ENCODE measurements at places on chromosomes 13 and 19. TPM values are rescaled to one million over a fixed set of nuclear protein-coding genes. Genes with fewer than 3 reads are reported as not detected.

- H3K27me3 ChIP-seq: no peaks in the 10 kb centered on the region
- DNase-seq: no peak
- no peak overlapping the region for H3K4me3 ChIP-seq
- H3K36me3 ChIP-seq: no peaks in the 10 kb centered on the region
Measured at GRCh38 chr13:103168901-103169508, 102.8 kb upstream of the SLC10A2 start.

DNA sequence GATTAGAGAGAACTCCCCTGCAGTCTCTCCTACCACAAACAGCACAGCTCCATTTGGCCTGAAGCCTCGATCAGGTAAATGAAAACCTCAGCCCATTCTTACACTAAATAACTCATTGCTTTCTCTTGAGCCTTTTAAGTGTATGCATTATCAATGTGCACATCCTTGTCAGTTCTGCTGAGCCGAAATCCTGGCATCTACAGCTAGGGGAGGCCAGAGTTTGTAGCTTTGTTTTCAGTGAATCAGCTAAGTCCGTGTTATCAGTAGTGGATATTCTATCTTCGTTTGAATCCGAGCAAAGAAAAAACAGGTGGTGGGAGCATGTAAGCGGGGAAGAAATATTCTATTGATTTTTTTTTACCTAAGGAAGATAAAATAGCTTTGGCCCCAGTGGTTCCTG is 84.4 kb downstream of the ESD start:
- H3K4me3 ChIP-seq: no peak overlapping the region
- no peak for DNase-seq
- H3K27me3 ChIP-seq: no peaks in the 10 kb centered on the region
- peaks cover 5% of the 10 kb centered on the region for H3K36me3 ChIP-seq
- H3K27ac ChIP-seq: no peak overlapping the region

DNA sequence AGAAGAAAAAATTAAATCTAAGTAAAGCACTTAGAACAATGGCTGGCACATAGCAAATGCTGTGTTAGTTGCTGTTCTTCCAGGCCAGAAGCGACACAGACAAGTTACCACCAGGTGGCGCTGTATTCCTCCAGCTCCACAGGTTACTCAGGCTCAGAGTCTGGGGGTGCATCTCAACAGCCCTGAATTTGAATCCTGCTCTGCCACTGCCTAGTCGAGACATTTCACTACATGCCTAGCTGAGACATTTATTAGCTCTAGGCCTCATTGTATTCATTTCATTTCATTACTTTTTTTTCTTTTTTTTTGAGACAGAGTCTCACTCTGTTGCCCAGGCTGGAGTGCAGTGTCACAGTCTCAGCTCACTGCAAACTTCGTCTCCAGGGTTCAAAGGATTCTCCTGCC is 16.4 kb upstream of the CYP2B6 start:
- H3K27me3 ChIP-seq: no peaks in the 10 kb centered on the region
- no peak overlapping the region for H3K4me3 ChIP-seq
- H3K36me3 ChIP-seq: no peaks in the 10 kb centered on the region
- no peaks in the 10 kb centered on the region for H3K4me1 ChIP-seq

DNA sequence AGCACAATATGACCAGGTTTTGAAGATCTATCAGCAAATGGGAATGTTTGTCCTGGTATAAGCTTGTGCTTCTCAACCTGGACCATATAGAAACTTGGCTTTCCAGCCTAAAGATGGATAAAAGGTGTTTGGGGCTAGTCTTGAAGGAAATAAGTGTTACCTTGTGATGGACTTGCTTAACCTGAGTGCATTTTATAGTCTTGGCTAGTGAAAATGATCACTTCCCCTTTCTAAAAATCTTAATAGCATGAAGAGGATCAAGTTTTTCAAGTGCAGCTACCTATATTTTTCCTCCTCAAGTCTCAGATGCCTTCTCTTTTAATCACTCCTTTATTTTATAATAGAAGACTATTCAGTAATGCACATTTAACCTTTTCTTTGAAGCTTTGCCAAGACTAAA is 919.8 kb upstream of the SLITRK1 start:
- no peaks in the 10 kb centered on the region for H3K4me1 ChIP-seq
- H3K4me3 ChIP-seq: no peak overlapping the region
- H3K27me3 ChIP-seq: no peaks in the 10 kb centered on the region
- no peaks in the 10 kb centered on the region for H3K36me3 ChIP-seq
- H3K27ac ChIP-seq: no peak overlapping the region
- no peak for DNase-seq

GRCh38 chr13:48146122-48146521 is 51.2 kb upstream of the MED4 start:
- H3K27me3 ChIP-seq: no peaks in the 10 kb centered on the region
- H3K27ac ChIP-seq: no peak overlapping the region
- no peak for DNase-seq
- no peaks in the 10 kb centered on the region for H3K4me1 ChIP-seq

- no peaks in the 10 kb centered on the region for H3K27me3 ChIP-seq
- H3K4me3 ChIP-seq: no peak overlapping the region
- no peaks in the 10 kb centered on the region for H3K36me3 ChIP-seq
- no peaks in the 10 kb centered on the region for H3K4me1 ChIP-seq
Measured at GRCh38 chr19:47330466-47330869, 1.5 kb upstream of the C5AR2 start.

DNA sequence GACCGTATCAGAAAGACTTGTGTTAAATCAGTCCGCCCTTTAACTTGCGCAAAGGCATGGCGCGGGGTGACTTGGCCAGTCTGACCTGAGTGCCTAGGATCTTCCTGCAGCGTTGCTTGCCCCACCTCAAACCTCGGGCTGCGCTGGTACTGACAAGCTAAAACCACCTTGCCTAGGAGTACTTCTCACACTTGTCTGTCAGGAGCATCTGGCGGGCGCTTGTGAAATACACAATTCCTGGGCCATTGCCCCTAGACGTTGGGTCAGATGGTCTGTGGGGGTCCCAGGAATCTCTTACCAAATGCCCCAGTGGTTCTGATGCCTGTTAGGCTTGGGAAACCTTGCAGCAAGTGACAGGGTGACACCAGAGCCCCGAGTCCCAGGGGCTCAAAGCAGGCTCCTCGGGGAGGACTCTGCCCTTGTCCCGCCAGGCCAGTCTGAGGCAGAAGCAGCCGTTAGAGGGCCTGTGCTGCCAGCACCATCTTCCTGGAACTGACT is 12.9 kb downstream of the CEBPG start:
- no peaks in the 10 kb centered on the region for H3K36me3 ChIP-seq
- H3K4me1 ChIP-seq: no peaks in the 10 kb centered on the region
- no peak overlapping the region for H3K27ac ChIP-seq
- H3K27me3 ChIP-seq: no peaks in the 10 kb centered on the region

GRCh38 chr19:28137772-28138171 is 1075.2 kb downstream of the UQCRFS1 start:
- no peaks in the 10 kb centered on the region for H3K4me1 ChIP-seq
- DNase-seq: no peak
- H3K4me3 ChIP-seq: no peak overlapping the region

- H3K27me3 ChIP-seq: no peaks in the 10 kb centered on the region
- no peak for DNase-seq
- H3K36me3 ChIP-seq: no peaks in the 10 kb centered on the region
Measured at GRCh38 chr13:71752775-71753513, 114.1 kb downstream of the DACH1 start.

DNA sequence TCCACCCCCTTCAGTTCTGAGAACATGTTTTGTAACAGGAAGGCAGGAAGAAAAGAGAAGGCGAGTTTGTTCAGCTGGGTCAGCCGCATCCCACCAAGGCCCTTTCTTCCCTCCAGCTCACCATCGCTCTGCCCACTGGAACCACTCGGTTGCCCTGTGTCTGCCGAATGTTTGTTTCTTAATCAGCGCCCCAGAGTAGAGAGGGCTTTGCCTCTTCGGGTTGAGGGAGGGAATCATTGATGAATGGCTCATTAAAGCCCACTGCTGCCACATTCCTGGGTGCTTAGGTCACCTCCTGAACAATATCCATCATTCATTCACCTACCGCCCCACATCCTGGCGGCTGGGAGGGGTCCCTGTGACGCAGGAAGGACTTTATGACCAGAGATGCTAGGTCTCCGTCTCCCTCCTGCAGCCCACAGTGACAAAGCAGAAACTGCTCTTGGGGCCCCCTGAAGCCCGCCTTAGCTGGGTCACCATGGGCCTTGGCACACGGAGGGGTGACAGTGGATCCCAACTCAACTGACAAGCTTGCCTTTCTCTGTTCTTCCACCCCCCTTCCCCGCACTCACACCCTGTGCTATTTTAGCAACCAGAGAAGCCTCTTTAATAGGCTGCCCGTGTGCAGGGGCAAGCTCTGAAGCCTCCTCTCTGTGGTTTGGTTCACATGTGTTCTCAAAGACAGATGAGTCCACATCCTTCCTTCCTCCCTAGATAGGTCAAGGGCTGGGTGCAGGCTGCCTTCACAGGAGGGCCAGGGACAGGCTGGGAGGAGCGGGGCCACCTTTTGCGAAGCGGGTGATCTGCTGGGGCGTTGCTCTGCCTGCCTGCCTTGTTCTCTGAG is 46.2 kb downstream of the ACTN4 start:
- no peak for DNase-seq
- no peaks in the 10 kb centered on the region for H3K36me3 ChIP-seq
- H3K4me1 ChIP-seq: no peaks in the 10 kb centered on the region
- peak overlapping the region; percentile 99 for H3K27ac ChIP-seq

GRCh38 chr13:58480061-58480460 is 848.5 kb downstream of the PCDH17 start:
- no peak for DNase-seq
- no peak overlapping the region for H3K27ac ChIP-seq
- H3K36me3 ChIP-seq: no peaks in the 10 kb centered on the region
- no peak overlapping the region for H3K4me3 ChIP-seq

DNA sequence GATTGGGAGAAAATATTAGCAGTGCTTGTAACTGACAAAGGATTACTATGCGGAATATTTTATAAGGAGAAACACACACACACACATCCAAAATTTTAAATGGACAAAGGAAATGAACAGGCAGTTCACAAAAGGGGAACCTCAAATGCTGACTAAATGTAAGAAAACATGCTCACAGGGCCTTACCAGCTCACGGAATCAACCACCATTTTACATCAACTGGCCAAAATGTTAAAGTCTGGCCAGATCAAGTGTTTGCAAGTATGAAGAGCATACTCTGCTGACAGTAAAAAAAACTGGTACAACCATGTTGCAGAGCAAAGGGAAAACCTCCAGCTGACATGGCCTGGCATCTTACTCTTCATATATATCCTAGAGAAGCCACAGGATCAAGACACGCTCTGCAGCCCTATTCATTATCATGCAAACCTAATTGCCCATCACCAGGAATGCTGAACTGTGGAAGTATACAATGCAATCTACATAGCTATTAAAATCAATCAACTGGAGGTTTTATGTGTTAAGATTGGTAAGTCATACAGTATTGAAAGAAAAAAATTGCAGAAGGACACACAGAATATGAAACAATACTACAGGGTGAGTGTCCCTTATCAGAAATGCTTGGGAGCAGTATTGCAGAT is 124.4 kb downstream of the RNF17 start:
- no peaks in the 10 kb centered on the region for H3K4me1 ChIP-seq
- no peak overlapping the region for H3K4me3 ChIP-seq
- no peak overlapping the region for H3K27ac ChIP-seq
- no peaks in the 10 kb centered on the region for H3K27me3 ChIP-seq
- DNase-seq: no peak

GRCh38 chr19:47418692-47419029 is 666 bp downstream of the MEIS3 start:
- DNase-seq: no peak
- no peaks in the 10 kb centered on the region for H3K27me3 ChIP-seq
- peak overlapping the region; percentile 32 for H3K4me3 ChIP-seq

- no peaks in the 10 kb centered on the region for H3K4me1 ChIP-seq
- peak; percentile 71 for DNase-seq
- no peak overlapping the region for H3K27ac ChIP-seq
- no peak overlapping the region for H3K4me3 ChIP-seq
Measured at GRCh38 chr13:100543872-100544602, 44.6 kb downstream of the GGACT start.

DNA sequence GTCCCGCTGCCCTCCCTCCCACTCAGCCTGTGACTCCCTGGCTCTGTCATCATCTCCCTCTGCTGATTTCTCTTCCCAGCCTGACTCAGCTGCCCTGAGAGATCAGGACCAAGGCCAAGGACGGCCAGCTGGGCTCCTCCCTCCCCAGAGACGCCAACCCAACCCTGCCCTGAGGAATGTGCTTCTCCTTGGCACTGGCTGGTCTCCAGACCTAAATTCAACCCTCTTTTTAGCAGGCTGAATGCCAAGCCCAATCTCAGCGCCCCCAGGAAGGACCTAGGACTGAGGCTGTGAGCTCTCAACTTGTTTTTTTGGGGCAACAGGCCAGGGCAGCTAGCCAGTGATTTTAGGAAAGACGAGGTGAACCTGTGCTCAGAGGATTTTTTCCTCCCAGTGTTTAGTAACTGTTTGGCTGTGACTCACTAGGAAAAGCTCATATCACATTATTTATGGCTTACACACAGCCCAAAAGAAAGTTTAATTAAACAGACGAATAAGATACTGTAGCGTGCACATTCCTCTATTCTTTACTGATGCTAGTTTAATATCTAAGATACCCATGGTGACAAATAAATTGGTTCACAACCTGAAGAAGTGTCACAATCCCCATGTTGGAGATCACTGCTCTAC is 7.4 kb upstream of the IGFL1 start:
- no peak overlapping the region for H3K4me3 ChIP-seq
- no peaks in the 10 kb centered on the region for H3K4me1 ChIP-seq
- no peaks in the 10 kb centered on the region for H3K36me3 ChIP-seq
- no peak overlapping the region for H3K27ac ChIP-seq

GRCh38 chr13:47708386-47708785 is 292.7 kb downstream of the SUCLA2 start:
- H3K27me3 ChIP-seq: no peaks in the 10 kb centered on the region
- no peak overlapping the region for H3K4me3 ChIP-seq
- no peak for DNase-seq

DNA sequence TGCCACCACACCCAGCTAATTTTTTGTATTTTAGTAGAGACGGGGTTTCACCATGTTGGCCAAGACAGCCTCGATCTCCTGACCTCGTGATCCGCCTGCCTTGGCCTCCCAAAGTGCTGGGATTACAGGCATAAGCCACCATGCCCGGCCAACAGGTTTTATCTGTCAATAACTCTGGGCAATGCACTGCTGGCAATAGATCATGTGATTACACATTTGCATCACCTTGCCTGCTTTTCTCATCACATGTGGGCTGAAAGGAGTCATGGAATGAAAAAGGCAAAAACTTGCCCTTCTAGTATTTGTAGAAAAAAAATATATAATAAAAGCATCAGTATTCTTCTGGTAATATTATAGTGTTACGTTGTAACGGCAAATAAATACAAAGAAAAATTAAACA is 164.5 kb downstream of the NHLRC3 start:
- no peaks in the 10 kb centered on the region for H3K27me3 ChIP-seq
- no peaks in the 10 kb centered on the region for H3K4me1 ChIP-seq
- no peak for DNase-seq
- no peaks in the 10 kb centered on the region for H3K36me3 ChIP-seq
- no peak overlapping the region for H3K27ac ChIP-seq
- no peak overlapping the region for H3K4me3 ChIP-seq

- no peaks in the 10 kb centered on the region for H3K4me1 ChIP-seq
- no peaks in the 10 kb centered on the region for H3K36me3 ChIP-seq
- no peaks in the 10 kb centered on the region for H3K27me3 ChIP-seq
- H3K4me3 ChIP-seq: no peak overlapping the region
- DNase-seq: no peak
Measured at GRCh38 chr19:12224676-12225075, 61.8 kb downstream of the ZNF136 start.

The SYT5 gene
- not detected for total RNA-seq

The GRIK5 gene
- 24.5 TPM for total RNA-seq

The MICU2 gene
- 27.5 TPM for total RNA-seq

The USE1 gene
- 18.7 TPM for total RNA-seq

The SYNGR4 gene
- not detected for total RNA-seq

The FBXO27 gene
- total RNA-seq: 8.6 TPM

Measured in aorta (tissue), 5 donors.